ENCODE measurements at places on chromosomes 11 and 22. TPM values are rescaled to one million over a fixed set of nuclear protein-coding genes. Genes with fewer than 3 reads are reported as not detected.

DNA sequence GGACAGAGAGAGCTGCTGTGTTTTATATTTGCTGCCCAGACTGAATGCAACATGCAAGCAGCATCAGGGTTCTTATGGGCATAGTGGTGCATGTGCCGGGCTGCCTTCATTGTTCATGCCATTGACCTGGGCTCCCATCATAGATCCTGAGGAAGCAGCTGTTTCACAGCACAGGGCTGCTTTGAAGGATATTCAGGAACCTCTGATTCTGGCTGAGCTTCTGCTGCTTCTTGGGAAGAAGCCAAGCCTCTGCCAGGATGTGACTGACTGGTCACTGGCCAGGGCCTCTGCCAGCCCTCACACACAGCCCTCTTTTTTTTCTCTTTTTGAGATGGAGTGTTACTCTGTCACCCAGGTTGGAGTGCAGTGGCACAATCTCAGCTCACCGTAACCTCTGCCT, 43.3 kb downstream of the CYB5R2 start:
- DNase-seq = no peak

- peak; percentile 83 for DNase-seq
Measured at GRCh38 chr11:59550368-59550841, 39.1 kb downstream of the OR4D9 start.

DNA sequence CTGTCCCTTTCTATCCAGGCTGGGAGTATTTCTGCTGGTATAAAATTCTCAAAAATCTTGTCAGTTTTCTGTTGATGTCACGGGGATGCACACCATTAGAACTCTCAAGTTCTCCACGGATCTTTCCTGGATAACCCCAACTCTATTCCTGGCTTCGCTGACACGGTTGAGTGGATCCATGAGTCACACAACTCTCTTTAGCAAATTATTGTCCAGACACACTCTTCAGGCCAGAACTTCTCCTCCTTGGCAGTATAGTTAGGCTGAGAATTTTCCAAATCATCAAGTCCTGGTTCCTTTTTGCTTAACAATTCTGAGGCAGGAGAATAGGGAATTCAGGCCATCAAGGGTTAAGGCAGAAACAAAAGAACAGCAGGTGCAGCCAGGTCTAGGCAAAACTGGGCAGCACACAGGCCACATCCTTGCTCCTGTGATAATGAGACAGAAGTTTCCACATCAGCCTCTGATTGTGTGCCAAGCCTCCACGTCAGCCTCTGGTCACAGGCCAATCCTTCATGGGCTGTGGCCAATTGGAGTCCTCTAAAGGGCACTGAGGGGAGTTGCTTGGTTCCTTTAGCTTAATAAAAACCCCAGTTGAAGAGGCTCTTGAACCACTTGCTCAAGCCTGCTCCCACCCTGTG, 5.7 kb upstream of the ACAT1 start:
- no peak for DNase-seq

- no peak for DNase-seq
Measured at GRCh38 chr22:43238526-43239006, 51.6 kb upstream of the TTLL12 start.

The KLHL22 gene
- 5.7 TPM for total RNA-seq

DNA sequence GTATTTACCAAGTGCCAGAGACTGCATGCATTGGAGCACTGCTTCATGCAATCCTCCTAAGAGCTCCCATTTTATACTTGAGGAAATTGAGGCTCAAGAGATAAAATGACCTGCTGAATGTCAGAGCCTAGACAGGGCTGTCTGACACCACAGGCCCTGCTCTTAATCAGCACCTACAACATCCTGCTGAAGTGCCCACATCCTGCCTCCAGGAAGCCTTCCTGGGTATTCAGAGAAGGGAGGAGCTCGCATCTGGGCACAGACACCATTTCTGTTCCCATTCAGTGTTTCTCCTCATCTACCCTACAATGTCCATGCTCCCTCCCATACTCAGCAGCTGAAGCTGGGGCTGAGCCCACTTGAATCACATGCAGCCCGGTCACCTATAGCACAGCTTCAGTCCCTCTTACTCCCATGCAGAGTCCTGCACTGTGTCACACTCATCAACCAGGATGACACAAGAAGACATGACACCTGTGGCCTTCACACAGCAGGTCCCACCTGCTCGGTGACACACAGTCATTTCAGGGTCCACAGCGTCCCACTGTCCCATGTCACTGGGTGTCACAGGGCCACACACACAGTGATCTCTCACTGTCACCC, 53.1 kb downstream of the PDE2A start:
- DNase-seq = no peak
